ENCODE measurements at places on chromosomes 13 and 19.

- DNase-seq, result no peak
Measured at GRCh38 chr13:66391322-66391721, 838.8 kb downstream of the PCDH9 start.

GRCh38 chr13:26651234-26651633 is 93.8 kb downstream of the WASF3 start:
- DNase-seq, result no peak

DNA sequence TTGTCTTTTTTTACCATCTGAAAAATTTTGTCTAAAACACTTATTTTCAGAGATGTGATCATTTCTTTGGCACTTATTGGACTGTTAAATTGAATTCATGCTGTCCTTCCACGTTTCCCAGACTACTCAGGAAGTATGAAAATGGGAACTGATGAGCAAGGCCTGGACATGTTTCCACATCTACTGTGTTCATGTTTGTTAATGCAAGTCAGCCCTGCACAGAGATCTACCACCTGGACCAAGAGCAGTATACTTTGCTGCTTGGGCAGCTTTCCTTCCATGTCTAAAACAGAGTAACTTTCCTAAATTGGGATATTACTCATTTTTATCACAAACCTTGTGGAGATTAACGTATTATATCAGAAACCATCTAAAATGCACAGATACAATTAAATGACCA is 687.4 kb downstream of the DIAPH3 start:
- DNase-seq, result no peak

- DNase-seq, result peak; percentile 61
Measured at GRCh38 chr19:31354799-31355664, 5.8 kb upstream of the TSHZ3 start.

GRCh38 chr13:112974671-112975070 is 5.7 kb downstream of the MCF2L start:
- no peak for DNase-seq

GRCh38 chr19:13633109-13633508 is 126.8 kb upstream of the CACNA1A start:
- DNase-seq, result no peak

GRCh38 chr13:110546926-110547325 is 14.6 kb downstream of the RAB20 start:
- no peak for DNase-seq

GRCh38 chr19:48543121-48543710 is 8.8 kb upstream of the SULT2B1 start:
- no peak for DNase-seq

DNA sequence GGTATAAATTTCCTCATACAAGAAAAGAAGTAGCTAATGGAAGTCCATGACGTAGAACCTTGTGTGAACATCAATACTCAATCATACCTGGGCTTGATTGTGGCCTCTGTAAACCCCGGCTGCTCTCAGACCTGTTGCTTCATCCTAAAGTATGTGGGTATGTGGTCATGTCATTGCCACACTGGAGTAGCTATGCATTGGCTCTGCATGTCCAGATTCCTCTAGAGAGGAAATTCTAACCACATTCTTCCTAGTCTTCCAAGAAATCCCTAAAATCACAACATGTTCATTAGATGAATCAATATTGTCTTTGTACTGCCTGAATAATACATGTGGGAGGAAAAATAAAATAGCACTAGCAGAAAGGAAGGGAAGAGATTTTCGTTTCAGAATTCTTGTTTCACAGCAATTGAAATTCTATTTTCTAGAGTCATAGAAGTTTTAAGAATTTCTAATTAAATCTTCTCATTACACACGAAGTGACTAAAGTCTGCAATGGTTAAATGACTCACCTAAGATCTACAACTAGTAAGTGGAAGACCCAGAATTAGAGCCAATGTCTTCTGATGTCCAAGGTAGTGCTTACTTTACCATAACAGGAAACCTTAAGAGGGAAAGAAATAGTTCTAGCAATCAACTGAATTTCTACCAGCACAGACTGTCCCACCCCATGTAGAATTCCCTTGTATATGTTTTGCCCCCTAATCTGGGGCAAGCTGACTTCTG is 28.0 kb downstream of the RXFP2 start:
- DNase-seq, result no peak

DNA sequence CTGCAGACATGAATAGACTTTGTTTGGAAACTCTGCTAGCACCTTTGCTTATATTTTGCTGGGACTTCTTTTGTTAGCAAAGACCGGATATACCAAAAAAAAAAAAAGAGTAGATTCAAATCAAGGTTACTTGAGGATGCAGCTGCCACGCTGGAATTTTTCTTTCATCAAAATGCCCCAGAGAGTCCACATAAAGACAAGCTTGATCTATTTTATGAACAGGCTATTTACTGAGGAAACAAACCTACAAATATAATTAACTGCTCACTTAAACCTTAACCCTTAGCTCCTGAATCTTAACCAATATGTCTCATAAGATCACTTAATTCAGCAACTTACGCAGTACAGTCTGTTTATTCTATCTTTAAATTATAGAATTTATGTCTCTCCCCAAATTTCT is 27.1 kb upstream of the DOCK9 start:
- no peak for DNase-seq

DNA sequence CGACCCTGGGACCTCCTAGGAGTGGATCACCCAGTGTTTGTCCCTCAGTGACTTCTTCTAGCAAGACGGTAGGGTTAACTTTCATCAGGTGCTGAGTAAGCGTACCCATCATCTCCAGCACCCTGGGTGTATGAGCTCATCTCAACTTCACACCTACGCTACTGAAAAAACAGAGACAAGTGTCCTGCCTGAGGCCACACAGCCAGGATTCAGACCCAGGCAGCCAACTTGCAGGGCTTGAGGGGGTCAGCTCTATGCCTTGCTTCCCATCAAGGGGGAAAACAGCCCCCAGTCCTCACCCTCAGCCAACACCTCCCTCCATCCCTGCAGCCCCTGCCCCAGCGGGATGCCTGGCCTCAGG is 4.6 kb downstream of the TLE2 start:
- no peak for DNase-seq

- DNase-seq, result no peak
Measured at GRCh38 chr19:46621191-46622117, 3.4 kb downstream of the PTGIR start.

- DNase-seq, result peak; percentile 79
Measured at GRCh38 chr19:11339254-11340098, at the start of gene RAB3D. RAB3D (minus strand) TSS chr19:11339657; CDS start chr19:11337399, 2,258 bp downstream.

- no peak for DNase-seq
Measured at GRCh38 chr19:10915130-10916091, 13.0 kb downstream of the YIPF2 start.

Data from H1 (cell line).